Memory B cell (primary cell): ENCODE measurements at places on chromosomes 2 and 18.

DNA sequence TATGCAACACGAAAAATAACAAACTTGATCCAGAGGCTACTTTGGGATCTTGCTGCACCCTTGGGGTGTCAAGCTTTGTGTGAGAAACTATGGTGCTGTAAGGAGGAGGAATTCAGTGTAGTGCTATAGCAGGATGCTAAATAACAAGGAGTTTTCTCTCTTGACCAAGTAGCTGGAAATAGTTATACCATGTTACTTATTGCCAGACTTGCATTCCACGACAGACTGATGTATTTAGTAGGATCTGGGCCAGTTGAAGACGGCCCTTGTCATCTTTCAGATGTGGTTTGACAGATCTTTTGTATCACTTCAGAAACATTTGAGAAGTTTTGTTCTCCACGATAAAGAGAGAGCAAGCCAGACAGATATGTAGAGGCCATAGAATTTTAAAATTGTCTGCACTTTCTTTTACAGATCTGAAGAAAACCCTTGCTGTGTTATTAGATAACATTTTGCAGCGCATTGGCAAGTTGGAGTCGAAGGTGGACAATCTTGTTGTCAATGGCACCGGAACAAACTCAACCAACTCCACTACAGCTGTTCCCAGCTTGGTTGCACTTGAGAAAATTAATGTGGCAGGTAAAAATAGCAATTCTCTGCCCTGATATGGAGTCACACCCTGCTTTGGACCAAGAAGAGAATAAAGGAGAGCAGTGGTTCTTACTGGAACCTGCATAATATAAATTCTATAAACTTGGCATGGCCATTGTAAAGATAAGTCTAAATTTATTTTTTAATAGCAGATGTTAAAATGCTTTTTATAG lies 16.3 kb downstream of the MGAT5 start:
- DNase-seq: no peak

DNA sequence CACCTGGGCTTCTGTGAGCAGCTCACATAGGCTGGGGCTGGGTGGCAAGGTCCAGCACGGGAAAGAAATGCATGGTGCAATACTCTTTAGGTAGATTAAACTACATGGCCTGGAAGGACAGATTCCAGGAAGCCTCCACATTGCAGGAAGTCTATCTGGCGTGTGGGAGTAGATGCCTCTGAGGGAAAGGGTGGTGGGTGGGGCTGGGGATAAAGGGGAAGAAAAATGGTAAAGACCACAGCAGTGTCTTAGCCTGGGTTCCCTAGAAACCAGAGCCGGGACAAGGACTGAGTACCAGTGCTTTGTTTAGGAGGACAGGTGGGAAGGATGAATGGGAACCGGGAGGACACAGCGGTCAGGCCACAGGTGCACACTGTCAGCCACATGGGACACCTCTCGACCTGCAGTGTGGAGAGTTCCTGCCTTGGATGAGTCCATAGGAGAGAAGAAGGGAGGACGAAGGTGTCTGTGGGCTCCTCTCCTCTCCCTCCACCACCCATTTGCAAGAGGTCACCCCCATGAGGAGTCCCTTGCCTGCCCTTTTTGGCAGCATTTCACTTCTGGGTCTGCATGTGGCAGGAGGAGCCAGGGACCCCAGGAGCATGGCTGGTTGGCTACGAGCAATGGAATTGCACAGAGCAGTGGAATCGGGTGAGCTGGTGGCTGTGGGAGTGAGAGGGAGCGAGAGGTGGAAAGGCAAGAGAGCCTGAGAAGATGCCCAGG lies 91.5 kb upstream of the HS6ST1 start:
- DNase-seq: no peak

- no peak for DNase-seq
These were observed 80.8 kb downstream of the NXPH2 start for GRCh38 chr2:138699421-138699820.

GRCh38 chr2:163970058-163970813 lies 234.4 kb upstream of the FIGN start:
- DNase-seq: no peak

GRCh38 chr2:47888581-47889280 lies 17.6 kb downstream of the FBXO11 start:
- no peak for DNase-seq

- DNase-seq: no peak
These were observed 3.1 kb downstream of the SLC14A1 start for GRCh38 chr18:45727068-45727467.

GRCh38 chr2:52238782-52239181 lies 1206.8 kb upstream of the NRXN1 start:
- no peak for DNase-seq

DNA sequence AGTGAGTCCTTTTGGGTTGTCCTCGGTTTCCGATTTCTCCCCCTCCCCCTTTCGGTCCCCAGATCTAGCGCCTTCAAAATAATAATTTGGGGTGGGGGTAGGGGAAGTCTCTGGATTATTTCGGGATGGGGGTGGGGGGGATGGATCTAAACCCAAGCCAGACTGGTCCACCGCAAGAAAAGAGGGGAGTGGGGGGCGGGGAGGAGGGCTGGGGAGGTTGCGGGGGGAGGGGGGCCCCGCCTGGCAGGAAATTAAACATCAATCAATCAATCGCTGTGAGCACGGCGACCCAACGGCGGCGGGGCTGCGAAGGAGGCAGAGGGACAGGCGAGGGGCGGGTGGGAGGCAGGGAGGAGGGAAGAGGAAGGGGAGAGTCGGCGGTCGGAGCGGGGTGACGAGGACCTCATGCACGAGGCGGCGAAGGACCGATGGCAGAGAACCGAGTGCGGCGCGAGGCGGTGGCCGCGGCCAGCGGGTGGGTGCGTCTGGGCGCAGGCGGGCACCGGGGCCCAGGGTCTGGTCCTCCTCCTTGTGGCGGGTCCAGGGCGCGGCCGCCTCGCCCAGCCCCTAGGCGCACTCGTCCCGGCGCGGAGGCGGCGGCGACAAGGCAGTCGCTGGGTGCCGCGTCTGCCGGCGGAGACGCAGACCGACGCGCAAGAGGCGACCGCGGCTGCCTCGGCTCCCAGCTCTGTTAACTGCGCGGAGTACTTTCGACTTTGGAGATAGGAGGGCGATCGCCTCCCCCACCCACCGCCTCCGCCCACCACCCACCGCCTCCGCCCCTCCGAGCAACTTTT lies 468 bp upstream of the SATB2 start:
- DNase-seq: no peak

DNA sequence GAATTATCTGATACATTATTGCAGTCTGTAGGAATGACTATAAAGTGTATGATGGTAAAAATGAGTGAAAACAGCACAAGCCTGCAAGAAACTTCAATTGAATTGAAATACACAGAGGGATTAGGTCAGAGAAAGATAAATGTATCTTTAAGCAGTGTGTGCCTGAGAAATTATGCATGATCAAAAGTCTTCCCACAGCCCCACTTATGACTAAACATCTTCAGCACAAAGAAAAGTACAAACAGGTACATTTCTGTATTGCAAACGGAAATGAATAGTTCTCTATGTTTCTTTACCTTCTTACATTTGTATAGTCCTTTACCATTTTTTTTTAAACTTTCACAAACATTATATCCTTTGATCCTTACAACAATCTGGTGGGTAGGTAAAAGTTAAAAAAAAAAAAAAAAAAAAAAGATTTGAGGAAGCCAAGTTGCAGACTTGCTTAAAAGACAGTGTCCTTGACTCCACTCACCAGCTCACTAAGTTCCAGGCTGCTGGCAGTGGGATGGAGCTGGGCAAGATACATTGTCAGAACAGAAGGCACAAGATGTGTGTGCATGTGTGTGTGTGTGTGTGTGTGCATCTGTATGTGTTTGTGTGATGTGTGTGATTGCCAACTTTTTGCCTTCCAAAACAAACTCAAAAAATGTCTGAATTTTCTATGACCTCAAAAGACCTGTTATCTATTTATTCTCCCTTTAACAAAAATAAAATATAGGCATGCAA lies 423.7 kb upstream of the ACVR2A start:
- DNase-seq: no peak

DNA sequence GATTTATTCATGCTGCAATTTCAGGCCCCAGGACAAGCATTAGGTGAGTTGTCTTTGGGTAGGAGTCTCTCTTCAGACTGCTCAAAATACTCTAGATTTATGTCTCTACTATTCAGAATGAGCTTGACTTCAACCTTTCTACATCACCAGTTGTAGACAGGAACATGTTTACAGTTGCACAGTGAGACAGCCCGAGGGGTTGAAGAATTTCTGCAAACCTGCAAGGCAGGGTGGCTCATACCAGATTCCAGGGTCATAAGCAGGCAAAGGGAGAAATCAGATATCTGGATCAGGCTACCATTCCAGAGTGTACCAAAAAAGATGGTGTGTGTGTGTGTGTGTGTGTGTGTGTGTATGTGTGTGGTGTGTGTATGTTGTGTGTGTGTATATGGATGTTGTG lies 112.4 kb downstream of the SPP2 start:
- no peak for DNase-seq

GRCh38 chr2:41127351-41127750 lies 675.5 kb upstream of the SLC8A1 start:
- DNase-seq: no peak

- no peak for DNase-seq
These were observed 148.8 kb downstream of the ARL4C start for GRCh38 chr2:234348081-234348480.

- peak; percentile 29 for DNase-seq
These were observed 123.1 kb downstream of the PRPF40A start for GRCh38 chr2:152594022-152594766.

- DNase-seq: no peak
These were observed 18.3 kb downstream of the COL4A3 start for GRCh38 chr2:227182765-227183164.

GRCh38 chr2:236833501-236834073 lies 252.1 kb upstream of the COPS8 start:
- DNase-seq: no peak

DNA sequence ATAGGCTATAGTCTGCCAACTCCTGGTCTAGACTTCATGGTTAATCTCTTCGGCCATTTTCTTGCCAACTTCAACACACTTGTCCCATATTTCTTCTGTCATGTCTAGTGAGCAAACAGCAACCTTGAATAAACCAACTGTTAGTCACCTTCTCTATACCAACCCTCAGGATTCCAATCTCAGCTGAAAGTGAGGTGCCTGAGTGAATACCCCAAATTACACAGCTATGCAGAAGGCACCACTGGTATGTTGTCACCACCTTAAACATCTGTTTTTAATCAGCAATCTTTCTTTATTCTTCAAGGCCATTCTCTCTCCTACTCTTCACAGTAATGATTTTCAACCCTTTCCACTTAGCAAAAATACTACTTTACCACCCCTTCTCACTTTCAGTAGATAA lies 39.3 kb downstream of the THOC1 start:
- DNase-seq: no peak

DNA sequence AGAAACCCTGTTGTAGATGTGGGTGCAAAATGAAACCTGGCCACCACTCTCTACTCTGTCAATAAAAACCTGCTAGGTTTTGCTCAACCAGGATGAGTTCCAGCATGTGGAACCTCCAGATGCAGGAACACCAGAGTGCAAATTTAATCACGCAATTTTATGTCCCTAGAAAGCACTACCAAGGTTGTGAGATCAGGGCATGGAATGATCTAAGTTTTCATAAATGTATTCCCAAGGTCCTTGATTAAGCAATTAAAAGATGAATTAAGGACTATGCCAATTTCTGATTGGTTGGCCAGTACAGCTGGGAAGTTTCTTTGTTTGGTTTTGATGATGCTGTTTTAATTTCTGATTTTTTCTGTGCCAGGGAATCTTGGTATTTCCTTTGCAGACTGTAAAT lies 179.2 kb downstream of the KCNS3 start:
- no peak for DNase-seq

DNA sequence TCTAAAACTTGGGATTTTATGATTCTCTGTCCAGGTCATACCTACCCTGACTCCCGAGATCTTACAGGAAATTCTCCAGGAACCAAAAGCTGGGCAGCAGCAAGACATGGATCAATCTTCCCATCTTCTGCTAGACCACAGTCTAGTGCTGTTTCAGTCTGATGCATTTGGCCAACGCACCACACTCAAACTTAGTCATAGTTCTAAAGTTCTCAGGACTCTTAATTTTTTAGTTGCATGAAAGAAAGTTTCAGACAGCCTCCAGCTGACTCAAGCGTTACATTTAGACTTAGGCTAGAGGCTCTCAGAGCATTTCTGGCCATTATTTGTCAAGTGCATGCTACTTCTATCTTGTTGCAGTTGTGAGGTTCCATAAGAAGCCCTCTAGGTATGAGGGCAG lies 230.1 kb upstream of the CCDC150 start:
- no peak for DNase-seq

DNA sequence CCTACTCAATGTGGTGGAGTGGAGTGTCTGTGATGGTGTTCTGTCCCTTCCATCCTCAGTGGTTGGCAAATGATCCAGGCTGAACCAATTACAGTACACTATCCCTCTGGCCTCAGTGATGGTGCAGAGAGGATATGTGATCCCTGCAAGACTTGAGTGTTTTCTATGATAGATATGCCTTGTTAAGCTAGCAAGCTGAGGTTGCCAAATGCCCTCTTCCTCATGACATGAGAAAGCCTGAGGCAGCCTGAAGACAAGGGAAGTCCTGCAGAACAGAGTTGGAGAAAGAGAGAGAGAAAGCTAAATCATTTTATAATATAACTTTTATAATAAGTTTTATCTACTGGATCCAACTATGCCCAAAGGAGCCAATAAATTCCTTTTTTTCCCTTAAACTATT lies 41.6 kb upstream of the GORASP2 start:
- no peak for DNase-seq

GRCh38 chr18:36025025-36025424 lies 42.3 kb downstream of the RPRD1A start:
- no peak for DNase-seq

- DNase-seq: no peak
These were observed 40.8 kb downstream of the WDR35 start for GRCh38 chr2:19949071-19949470.

GRCh38 chr2:100743741-100744140 lies 76.2 kb upstream of the NPAS2 start:
- no peak for DNase-seq

DNA sequence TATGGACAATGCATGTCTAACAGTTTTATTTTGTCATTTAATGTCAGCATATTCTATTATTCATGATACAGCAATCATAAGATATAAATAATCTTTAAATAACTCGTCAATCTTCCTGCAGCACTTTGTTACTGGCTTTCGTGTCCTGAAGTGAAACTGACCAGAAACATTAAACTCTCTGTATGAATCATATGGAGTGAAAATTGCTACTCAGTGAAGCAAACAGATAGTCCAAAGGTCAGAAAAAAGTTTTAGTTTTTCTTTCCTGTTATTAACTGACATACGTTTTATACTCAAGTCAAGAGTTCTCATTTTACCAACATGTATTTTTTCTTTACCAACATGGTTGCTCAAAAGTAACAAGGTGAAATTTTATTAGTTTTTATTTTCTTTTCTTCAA lies 106.8 kb upstream of the GALNT5 start:
- DNase-seq: no peak

DNA sequence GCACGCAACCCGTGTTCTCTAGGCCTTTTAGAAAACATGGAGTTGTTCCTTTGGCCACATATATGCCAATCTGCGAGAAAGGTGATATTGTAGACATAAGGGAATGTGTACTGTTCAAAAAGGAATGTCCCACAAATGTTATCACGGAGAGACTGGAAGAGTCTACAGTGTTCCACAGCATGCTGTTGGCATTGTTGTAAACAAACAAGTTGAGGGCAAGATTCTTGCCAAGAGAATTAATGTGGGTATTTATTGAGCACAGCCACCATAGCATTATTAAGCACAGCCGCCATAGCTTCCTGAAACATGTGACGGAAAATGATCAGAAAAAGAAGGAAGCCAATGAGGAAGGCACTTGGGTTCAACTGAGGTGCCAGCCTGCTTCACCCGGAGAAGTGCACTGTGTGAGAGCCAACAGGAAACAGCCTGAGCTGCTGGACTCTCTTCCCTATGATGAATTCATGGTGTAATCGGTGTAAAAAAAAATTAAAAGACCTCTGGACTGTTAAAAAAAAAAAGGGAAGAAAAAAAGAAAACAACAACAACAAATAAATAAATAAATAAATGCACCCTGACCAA lies 29.0 kb upstream of the REL start:
- DNase-seq: no peak
